ENCODE measurements at places on chromosomes 3 and 15.
A peak's percentile ranks its signal among the peaks of the same experiment; 100 is the strongest.

DNA sequence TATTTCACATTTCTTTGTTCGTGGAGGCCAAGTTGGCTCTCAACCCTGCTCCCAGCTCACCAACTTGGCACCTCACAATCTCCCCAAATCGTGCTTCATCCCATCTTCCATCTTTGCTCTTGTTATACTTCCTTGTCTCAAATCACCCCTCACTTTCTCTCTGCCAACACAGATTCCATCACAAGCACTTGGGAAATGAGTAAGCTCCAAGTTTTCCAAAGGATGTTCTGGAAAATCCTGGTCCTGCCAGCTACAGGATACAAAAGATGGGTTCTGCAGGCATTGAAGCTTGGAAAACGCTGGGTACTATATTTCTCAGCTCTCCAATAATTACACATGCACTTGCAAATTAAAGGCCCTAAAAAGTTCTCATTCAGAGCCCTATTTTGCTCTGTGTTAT lies 4.1 kb upstream of the TM4SF4 start:
- no peak for DNase-seq

DNA sequence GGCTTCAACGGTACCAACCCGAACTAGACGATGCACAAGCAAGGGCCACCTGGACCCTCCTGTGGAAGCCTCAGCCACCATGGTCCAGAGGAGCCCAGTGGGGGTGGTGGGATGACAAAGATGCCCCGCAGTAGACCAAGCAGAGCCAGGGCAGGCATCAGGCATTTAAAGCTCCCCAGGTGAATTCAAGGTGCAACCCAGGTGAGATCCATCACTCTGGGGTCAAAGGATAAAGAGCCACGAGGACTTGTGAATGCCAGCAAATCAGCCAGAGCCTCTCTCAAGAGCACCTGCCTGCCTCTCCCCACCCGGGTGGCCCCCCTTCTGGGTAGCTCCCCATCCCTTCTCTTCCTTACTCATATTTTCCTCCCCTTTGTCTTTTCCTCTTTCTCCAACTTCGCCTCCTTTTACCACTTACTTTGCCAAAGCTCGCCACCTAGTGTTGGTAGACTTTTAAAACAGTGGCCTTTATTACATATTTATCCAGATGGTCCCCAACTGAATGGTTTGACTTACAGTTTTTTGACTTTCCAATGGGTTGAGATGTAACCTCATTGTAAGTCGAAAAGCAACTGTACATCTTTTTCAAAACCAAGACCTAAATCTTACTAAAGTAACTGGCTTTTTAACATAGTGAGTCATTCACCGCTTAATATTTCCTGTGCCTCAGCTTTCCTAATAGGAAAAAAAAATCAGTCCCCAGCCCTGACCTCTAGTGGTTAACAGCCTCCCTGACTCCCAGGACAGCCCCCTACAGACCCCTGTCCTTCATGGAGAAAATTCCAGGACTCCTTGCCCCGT lies 18.8 kb downstream of the PLA2G4F start:
- DNase-seq = no peak

GRCh38 chr3:23594066-23594465 lies 211.7 kb upstream of the UBE2E1 start:
- no peak for DNase-seq

- peak; percentile 40 for DNase-seq
Measured at GRCh38 chr15:27742751-27743477, 356.2 kb downstream of the OCA2 start.

DNA sequence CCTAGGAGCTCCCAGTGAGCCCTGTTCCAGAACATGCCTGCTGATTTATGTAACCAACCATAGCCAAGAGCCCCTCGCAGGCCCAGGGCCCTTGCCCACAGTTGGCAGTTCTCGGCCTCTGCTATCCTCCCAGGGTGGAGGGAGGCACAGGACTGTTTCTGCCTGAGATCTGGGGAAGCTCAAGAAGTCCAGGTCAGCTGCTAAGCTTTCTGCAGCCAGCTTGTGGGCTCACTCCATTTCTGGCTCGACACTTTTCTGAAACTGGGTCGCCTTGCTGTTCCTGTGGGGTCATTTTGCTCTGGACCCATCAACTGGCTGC lies 72.5 kb upstream of the HERC1 start:
- no peak for DNase-seq

- DNase-seq = no peak
Measured at GRCh38 chr15:77107531-77108355, 36.8 kb upstream of the TSPAN3 start.

DNA sequence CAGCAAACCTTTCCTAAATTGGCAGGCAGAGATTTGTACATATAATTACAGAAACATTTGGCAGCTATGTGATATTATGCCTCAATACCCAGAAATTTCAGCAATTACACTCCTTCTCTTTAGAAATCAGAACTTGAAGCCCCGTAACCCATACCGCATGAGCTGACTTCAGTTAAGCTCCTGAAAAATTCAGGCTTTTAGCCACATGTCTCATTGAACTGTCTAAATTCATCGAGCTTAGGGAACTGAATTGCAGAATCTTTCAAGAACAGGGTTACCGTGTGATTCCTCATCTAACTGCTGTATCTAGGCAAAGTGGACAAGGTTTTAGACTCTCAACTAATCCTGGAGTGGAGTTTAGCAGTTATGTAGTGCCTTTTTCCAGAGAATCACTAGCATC lies 333.0 kb downstream of the EPHA3 start:
- DNase-seq = no peak

DNA sequence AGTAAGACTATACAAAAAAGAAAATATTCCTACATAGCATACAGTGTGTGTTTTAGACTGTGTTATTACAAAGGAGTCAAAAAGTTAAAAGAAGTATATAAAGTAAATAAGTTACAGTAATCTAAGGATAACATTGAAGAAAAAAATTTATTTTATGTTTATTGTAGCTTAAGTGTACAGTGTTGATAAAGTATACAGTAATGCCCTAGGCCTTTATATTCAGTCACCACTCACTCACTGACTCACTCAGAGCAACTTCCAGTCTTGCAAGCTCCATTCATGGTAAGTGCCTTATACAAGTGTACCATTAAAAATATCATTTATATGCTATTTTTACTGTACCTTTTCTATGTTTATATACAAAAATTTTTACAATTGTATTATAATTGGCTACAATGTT lies 220.1 kb downstream of the BCHE start:
- DNase-seq = no peak

All from anterior cingulate cortex (tissue), 58 donors.